ENCODE measurements at places on chromosomes 1 and 21. TPM values are rescaled to one million over a fixed set of nuclear protein-coding genes. Genes with fewer than 3 reads are reported as not detected.

FAM110D gene
- not detected for total RNA-seq

MYOM3 gene
- not detected for total RNA-seq

SLFNL1 gene
- total RNA-seq, result 0.09 TPM

CAMK1G gene
- 0.90 TPM for total RNA-seq

HLX gene
- total RNA-seq, result 4.1 TPM

NBPF4 gene
- not detected for total RNA-seq

TDRD5 gene
- total RNA-seq, result not detected

NPHS2 gene
- total RNA-seq, result not detected

MPZ gene
- total RNA-seq, result 1.2 TPM

SPATA1 gene
- 0.41 TPM for total RNA-seq

HSPG2 gene
- total RNA-seq, result 164 TPM

CALML6 gene
- 0.36 TPM for total RNA-seq

PPM1J gene
- total RNA-seq, result 0.63 TPM

All from fibroblast of the aortic adventitia (primary cell).